Activated CD4-positive, alpha-beta T cell treated with anti-CD3 and anti-CD28 coated beads, Interleukin-2, amount 10 ng/mL, durations not matched to agents 7 days and 5 days (primary cell): ENCODE measurements at places on chromosomes 4 and X.

- DNase-seq: no peak
These were observed 8.5 kb downstream of the WFS1 start for GRCh38 chr4:6277935-6278800.

DNA sequence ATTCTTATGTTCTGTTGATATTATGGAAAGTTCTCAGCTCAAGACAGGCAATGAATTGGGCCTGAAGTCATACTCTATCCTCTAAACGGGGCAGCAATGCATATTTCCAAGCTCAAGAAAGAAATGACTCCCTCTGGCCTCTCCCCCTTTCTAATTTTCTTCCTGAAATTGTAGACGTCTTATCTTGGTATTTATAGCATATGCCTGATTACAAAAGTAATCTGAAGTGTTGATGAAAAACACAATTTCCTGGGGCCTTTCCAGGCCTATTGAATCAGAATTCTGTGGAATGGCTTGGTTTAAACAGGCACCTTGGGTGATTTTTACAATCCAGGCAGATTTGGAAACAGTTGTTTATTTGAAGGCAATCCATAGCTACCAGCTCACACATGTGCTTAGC, 21.4 kb upstream of the PGRMC2 start:
- DNase-seq: no peak

DNA sequence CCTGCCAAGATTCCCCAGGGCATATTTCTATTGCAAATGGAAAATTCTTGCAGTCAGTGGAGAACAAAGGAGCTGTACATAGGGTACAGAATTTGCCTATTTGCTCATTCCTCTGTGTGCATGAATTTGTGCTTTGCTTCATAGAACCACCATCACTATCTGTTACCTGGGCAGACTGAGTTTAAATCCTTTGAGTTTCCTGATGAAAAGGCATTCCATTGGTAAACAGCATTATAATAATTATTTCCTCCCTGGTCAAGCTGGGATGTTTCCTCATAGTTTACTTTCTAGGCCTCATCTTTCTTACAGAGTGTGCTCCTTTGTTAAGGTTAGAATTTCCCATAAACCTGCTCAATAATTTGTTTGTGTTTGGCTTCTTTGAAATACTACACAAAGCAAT, 809 bp upstream of the SLC6A14 start:
- DNase-seq: no peak

DNA sequence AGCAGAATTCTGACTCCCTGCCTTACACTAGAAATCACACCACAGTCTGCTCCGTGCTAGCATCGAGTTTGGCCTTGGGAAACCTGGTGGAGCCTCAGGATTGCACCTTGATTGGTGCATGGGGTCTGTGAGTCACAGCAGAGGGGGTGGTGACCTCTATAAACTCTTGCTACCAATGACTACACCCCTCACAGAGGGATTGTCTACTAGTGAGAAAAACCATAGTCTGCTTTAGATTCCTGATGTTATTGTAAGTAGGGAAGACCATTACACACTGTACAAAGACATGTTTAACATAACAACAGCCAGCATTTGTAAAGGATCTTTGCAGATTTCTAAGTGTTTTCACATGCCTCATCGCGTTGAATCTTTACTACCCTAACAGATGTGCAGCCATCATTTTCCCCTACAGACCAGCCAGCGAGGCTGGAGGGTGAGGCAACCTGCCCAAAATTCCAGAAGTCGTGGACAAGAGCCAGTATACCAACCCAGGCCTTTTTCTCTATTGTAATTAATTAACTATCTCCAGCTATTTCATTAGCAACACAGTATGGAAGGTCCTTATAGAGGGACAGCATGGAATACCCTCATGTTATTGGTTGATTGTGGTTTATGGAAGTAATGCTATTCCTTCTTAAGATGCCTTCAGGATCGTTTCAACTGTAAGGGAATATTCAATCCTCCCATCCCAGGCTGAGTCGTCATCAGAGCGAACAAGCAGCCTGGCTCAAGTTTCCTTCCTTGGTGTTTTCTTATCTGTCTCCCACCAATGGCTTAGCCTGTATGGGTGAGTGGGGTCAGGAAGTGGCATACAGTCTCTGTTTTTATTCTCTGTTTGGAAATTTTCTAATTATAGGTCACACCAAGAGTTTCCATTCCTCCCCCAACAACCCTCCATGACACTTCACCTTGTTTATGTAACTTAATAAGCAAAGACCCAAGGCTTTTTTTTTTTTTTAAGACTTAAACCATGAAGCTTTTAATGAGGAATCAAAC, 55.9 kb upstream of the KDR start:
- no peak for DNase-seq

GRCh38 chrX:13028871-13029636, 15.4 kb downstream of the FAM9C start:
- no peak for DNase-seq

DNA sequence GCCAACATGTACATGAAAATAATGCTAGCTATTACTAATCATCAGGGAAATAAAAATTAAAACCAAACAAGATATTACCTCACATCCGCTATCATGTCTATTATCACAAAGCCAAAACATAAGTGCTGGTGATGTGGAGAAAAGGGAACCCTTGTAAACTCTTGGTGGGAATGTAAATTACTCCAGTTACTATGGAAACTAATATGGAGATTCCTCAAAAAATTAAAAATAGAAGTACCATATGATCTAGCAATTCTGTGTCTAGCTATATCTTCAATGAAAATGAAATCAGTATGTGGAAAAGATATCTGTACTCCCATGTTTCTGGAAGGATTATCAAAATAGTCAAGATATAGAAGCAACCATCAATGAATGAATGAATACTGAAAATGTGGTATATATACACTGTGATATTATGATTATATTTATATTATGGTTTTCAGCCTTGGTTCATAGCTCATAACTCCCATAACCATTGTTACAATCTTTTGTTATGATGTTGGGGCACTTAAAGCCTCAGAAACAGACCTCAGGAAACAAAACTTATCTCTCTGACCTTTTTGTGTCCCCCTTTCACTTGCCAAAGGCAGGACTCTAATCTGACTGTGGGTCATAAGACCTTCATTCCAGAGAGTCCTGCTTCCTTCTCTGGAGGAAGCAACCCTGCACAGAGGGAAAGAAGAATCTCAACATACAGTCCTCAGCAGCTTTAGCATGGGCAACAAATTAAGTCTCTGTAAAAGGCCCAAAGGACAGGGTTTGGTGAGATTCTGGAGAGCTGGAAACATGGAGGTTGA, 933.2 kb downstream of the ADGRL3 start:
- DNase-seq: no peak

GRCh38 chrX:48894891-48895290, 2.7 kb downstream of the TIMM17B start:
- DNase-seq: no peak

GRCh38 chrX:100685284-100685996, 41.4 kb downstream of the SRPX2 start:
- DNase-seq: peak; percentile 70

GRCh38 chr4:73019462-73020047, 50.0 kb downstream of the COX18 start:
- peak; percentile 20 for DNase-seq

DNA sequence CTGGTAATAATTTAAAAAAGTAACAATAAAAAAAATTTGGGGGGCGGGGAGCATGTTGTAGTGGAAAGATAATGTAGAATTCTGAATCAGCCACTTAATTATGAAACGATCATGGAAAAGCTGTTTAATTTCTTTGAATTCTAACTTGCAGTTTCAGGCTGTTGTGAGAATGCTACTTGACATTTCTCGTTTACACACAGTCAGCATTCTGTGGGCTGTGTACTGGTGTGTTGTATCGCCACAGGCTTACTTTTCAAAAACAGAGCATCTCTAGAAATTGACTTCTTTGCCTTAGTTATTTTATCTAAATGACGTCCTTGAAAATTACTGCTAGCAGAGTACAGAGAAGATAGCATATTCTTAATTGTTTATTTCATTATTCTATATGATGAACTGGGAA, 350.4 kb downstream of the FSTL5 start:
- no peak for DNase-seq

DNA sequence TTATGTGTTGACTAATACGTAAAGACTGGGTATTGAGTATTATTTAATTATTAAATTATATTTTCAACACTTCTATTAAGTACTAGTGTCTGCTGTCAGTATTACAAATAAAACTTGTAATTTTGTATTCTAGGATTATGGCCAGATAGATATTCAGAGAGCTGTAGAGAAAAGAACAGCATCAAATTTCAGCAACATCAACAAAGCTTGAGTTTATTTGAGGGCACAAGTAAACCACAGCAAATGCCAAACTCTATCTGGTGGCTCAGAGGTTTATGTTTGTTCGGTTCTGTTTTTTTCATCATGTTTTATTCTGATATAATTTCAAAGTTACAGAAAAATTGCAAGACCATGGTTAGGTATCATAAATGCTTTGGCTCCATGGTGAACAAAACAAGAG, 1530.5 kb downstream of the PCDH18 start:
- no peak for DNase-seq

DNA sequence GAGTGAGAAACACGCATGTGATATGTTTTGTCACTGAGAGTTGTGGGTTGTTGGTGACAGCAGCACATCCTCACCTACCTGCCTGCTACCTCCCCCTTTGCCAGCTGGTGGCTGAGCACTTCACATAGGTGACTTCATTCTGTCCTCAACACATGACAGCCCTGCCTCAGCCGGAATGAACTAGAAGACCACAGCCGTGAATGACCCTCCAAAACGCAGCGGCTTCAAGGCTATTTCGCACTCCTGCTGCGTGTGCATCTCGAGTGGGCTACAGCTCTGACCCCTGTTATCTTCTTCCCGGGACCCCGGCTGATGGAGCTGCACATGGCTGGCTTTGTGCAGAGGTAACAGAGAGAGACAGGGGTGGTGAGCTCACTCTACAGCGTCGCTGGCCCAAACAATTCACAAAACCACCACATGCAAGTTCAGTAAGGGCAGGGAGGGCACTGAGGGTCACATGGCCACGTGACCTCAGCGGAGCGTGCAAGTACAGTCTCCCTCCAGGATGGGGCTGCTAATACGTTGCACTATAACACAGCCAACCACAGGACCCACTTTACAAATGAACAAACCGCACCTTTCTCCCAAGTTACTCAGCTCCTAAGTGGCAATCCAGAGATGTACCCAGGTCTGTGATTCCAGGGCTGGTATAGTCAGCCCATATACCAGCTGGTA, 6.3 kb upstream of the PPP2R2C start:
- DNase-seq: peak; percentile 1

DNA sequence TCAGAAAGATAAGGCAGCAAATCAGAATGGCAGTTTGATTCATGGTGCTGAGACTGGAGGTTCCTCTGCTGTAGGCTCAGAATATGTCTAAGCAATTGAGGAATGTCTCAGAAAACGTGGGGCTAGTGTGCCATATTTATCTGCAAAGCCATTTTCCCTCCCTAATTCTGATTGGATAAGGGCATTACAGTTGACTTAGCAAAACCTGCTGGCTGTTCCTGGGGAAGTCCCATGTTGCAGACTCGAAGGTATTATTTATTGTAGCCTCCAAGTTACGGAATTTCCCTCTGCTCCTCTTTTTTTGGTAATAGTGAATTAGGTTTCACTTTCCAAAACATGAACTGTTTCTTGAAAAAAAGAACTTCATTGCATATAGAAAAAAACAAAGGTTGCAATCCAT, at the start of gene CXCL10:
CXCL10 (minus strand) TSS at position 109 of the 400 bp plus-strand sequence; CDS start at position 43, 66 bp downstream.
- no peak for DNase-seq

DNA sequence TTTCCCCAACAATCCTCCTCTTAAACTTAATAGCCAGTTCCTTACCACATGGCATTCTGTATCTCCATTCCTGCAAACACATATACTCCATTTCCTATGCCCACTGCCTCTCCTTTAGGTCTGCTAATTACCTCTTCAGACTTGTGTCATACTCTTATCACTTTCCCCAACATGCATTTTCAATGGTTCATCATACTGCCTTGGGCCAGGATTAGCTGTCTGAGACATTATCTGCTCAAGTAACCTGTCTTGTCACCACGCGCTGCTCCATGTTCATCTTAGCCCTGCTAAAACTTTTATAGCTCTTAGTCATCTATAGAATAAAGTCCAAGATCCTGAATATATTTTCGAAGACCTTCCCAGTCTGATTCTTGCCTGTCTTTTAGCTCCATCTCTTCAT, 224.1 kb upstream of the GK2 start:
- DNase-seq: no peak

DNA sequence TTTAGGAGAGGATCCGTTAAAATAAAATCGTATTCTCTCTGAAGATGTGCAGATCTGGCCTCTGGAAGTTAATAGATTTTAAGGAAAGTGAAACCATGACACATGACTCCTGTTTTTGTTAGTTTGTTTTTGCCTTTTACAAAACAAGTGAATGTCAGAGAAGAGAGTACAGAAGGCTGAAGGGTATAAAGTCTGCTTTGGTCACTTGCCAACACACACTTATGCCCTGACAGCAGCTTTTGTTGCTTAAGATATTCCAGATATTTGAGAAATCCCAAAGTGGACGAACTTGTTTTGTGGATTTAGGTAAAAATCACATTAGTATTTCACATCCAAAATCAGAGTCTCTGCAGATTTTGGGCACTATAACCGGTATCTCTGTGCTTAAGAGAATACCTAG, 192.4 kb upstream of the RASGEF1B start:
- no peak for DNase-seq

DNA sequence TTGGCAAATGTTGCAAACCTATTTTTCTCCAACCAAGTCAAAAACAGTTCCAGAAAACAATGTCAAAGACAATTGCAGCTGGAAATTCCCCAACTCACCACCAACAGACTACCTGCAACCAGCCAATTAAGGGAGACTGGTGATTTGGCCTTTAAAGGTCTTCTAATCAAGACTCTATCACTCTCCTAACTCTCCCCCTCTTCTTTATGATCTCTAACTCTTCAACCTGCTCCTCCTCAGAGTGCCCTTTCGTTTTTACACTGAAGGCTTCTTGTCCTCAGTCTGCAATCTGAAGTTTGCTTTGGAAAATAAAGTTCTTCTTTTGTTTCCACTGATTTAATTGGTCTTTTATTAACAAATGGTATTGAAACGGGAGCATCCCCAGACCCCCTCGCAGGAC, 203.9 kb downstream of the TECRL start:
- DNase-seq: no peak

DNA sequence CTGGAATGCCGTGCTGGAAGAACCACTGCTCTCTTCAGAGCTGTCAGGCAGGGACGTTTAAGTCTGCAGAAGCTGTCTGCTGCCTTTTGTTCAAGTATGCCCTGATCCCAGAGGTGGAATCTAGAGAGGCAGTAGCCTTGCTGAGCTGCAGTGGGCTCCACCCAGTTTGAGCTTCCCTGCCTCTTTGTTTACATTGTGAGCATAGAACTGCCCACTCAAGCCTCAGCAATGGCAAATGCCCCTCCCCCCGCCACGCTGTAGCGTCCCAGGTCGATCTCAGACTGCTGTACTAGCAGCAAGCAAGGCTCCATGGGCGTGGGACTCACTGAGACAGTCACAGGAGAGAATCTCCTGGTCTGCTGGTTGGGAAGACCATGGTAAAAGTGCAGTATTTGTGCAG, 34.8 kb upstream of the MUC7 start:
- no peak for DNase-seq

GRCh38 chrX:41406201-41406600, 40.9 kb upstream of the NYX start:
- DNase-seq: no peak

DNA sequence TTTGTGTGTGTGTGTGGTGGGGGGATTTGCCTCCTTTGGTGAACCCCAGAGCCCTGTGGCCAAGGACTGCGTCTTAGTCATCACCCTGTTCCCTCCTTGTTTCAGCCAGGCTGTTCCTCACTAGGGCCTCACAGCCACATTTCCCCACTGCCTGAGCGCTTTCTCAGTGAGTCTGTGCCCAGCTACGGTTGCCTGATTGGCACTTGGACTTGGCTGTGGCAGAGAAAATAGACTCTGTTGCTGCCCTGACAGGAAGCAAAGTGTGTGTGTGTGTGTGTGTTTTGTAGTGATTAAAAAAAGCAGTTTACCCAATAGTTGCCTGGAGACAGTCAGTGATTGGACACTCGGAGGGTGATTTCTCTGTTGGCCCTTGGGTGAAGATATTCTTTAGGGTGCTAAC, 113.0 kb downstream of the UCHL1 start:
- DNase-seq: no peak
